ENCODE measurements at places on chromosomes 2 and 18.

GRCh38 chr2:33272001-33272400 lies 204.4 kb upstream of the RASGRP3 start:
- no peak for DNase-seq

DNA sequence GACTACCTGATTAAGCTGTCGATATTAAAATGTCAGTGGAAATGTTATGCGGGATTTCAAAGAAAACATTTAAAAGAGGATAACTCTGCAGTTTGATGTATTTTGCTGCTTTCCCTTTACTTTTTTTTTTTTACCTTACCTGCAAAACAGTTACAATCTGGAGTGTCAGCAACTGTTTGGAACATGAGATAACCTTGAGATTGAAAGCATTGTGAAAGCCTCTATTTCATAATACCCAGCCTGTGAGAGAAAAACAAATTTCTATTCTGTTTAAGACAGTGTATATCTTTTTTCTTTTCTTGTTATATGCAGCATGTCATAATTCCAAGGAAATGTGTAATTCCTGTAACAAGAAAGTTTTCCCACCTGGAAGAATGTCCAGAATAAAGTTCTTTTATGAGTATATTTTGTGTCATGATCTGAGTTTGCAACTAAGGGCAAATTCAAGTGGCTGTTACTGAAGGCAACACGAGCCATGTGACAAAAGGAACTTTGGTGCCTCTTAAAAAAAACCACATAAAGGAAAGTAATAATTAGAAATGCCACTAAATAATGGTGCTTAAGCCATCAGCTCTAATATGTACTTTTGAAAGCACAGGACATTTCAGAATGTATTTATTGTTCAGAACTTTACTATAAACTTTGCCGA lies 297.0 kb upstream of the DSEL start:
- DNase-seq: no peak

DNA sequence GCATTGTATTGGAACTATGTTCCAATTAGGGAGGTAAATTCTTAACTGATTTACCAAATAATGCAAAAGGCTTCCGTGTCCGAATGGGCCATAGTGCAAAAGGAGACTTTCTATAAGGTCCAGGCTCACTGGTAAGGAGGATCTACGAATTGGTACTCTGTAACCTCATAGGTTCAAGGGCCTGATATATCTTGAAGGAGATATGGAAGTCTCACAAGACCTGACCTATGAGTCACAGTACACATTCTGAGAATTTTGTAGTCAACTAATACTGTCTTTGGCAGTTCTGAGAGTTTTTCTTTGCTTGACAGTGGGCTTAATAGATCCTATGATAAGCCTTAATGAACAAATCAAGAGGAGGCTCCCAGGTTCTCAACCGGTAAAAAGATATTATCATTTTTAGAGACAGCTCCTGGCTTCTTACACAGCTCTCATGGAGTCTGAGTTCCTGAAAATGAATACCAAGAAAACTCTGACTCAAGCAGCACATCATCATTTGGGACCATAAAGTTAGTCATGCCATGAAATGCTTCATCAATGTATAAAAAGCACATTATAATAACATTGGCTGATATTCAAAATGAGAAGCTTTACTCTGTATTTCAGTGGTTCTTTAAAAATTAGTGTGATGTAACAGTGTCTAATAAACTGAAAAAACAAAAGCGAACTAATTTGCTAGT lies 1275.2 kb upstream of the CRIM1 start:
- no peak for DNase-seq

DNA sequence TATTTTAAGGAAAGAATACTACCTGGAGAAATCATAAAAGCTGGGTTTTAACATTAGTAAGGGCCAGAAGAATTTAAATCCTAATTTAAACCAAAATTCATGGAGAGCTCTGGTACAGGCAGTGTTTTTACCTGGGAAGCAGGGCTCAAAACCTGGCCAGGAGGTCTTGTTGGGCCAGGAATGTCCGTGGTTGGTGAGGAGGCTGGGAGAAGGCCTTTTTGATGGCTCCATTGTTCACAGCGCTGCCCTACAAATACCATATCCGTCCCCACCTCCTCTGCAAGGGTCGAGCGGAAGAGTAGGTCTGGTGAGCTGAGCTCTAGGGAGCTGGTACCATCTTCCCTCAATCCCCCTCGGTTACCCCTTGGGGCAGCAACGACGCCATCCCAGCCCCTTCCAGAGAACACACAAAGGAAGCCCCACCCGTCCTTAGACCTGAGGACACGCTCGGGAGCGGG lies 10.9 kb upstream of the HOXD1 start:
- no peak for DNase-seq

DNA sequence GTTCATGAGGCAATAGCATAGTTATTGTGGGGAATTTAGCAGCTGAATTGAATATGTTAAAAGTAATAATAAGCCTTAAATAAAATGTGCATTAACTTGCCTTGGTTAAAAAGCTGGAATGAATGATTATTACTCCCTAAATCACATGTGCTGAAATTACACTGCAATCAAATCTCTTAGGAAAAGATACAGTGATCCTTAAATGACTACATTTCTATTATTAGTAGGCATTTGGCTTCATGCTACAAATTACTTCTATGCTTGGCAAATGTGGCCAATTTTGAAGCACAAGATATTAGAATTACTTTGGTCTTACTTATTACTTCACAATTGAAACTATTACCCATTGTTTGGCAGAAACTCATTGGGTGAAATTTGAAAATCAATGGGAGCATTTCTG lies 5.4 kb downstream of the RND3 start:
- DNase-seq: no peak

- no peak for DNase-seq
Observed at GRCh38 chr2:235080101-235080500, 128.3 kb downstream of the SH3BP4 start.

GRCh38 chr18:63848159-63848558 lies 39.3 kb upstream of the SERPINB2 start:
- peak; percentile 66 for DNase-seq

DNA sequence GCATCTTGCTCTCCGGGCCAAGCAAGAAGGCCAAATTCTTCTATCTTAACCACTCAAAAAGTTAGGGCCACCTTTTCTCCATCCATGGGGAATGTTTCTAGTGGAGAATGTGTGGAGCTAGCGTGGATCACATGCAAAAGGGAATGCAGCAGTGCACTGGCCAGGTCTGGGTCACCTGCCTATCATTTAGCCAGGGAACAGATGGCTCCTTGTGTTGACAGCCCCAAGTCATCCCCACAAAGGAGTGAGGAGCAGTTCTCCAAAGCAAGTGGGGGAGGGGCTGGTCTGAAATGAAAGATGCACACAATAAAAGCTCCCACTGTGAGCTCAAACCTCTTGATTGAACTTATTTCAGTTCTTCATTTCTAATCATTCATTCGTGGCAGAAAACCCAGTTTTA lies 19.1 kb downstream of the EPB41L3 start:
- DNase-seq: no peak

GRCh38 chr2:45765007-45765727 lies 113.7 kb downstream of the PRKCE start:
- peak; percentile 84 for DNase-seq

- DNase-seq: no peak
Observed at GRCh38 chr2:6358985-6359384, 506.7 kb downstream of the CMPK2 start.

GRCh38 chr2:36541891-36542595 lies 55.9 kb downstream of the FEZ2 start:
- no peak for DNase-seq

DNA sequence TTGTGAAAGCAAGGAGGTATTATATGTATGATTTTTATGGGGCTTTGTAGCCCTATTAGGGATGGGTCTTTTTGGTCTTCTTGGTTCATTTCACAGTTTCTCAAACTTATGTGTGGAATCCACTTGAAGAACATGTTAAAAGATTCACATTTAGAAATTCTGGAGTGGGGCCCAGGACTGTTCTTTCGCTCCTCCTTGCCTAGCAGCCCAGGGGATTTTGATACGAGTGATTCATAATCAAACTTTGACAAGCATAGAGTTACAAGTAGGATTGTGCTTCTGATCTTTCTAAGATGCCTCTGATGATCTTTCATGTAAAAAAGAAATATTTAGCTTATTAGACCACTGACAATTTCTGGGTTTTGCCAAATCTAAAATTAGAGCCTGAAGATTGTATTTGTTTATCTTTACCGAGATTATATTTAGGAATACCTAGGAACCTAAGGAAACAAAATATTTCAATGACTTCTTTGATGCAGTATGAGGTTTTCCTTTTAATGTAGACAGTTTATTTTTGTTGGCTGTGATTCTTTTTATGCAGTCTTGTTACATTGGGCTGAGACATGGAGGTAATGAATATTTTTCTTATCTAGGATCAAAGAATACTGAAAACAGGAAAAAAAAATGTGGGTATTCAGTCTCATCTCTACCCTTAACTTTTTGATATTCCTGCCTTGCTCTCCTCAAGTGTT lies 324.0 kb downstream of the PARD3B start:
- DNase-seq: no peak

- no peak for DNase-seq
Observed at GRCh38 chr18:11147371-11147951, 1.9 kb downstream of the PIEZO2 start.

GRCh38 chr2:135775420-135775819 lies 33.8 kb downstream of the UBXN4 start:
- DNase-seq: no peak

DNA sequence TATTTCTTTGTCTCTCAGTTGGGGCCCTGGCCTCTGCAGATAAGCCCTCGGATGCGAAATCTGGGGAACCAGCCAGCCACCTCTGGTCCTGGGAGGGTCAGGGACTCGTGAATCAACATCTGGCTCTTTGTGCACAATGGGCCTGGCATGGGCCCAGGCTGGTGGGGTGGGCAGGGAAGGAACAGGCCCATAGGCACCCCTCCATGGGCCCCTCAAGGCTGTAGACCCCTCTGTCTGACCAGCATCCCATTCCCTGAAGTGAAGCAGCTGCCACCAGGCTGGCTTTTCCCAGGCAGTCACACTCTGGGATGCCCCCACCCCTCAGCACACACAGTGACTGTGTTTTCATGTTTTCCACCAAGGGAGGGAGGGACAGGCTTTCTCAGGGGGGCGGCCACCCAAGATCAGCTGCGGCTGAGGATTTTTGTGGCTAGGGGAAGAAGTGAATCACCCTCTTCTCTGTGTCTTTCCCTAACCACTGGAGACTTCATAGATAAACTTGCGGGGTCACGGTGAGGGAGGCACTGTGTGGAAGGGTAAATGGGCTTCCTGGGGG lies 166.0 kb downstream of the AGAP1 start:
- DNase-seq: no peak

- peak; percentile 15 for DNase-seq
Observed at GRCh38 chr2:238720232-238720672, 127.6 kb upstream of the TWIST2 start.

- no peak for DNase-seq
Observed at GRCh38 chr2:172430678-172431077, 3.3 kb downstream of the ITGA6 start.

DNA sequence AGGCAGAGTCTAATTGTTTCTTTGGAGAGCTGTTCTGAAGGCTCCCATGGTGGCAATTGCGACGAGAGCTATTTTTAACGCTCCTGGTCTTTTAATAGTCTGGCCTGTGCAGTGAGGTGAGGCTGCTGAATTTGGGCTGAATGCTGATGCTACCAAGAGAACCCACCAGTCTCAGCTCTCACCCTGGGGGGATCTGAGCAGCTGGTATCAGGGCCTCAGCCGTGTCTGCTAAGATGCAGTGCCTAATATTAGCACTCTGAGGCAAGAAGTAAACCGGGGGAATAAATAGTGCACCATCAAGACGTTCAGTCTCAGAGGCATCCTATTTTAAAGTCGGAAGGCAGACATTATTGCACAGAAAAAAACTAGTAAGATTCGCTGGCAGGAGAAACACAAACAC lies 214.8 kb upstream of the PID1 start:
- no peak for DNase-seq

GRCh38 chr18:44945888-44946401 lies 265.3 kb downstream of the SETBP1 start:
- no peak for DNase-seq

DNA sequence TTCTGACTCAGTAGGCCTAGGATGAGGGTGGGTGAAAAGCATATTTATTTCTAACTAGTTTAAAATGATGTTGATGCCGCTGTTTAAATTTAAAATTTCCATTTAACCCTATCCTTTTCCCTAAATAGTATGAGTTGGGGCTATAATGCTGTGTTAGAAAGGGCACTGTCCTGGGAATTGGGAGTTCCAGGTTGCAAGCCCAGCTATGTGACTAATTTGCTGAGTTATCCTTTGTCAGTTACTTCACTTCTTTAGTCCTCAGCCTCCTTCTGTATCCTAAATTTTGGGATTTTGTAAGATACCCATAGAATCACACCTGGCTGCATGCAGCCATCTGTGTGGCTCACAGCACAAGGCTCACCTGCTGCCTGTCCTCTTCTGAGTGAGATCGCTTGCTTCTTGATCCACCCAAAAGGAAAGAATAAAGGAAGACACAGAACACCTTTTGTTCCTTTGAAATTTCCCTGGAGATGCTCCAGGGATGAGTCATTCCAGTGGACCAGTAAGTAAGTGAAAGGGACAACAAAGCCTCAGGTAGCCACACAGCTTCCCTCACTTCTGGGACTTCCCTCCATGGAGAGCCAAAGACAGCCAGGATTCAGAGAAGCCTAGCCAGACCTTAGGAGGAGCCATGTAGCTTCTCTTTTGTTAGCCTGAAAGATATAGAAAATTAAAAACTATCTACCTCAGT lies 97.2 kb downstream of the DTNA start:
- no peak for DNase-seq

DNA sequence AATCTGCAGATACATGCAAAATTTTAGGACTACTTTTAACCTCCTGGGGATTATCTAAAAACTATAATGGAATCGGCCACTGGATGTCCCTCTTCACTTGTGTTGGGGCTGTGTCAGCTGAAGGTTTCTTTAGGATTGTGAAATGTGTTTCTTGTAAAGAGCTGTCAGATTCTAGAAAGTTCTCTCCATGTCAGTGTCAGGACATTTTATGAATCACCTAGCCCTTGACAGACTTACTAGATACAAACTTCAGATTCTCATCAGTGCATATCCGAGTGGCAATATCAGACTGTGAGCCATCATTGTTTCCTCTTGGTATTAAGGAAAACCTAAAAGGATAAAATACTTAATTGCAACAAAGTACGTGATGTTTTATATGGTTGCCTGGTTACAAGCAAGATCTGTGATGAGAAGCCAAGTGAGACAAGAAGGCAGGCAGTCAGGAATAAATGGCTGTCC lies 107.3 kb downstream of the CPS1 start:
- DNase-seq: peak; percentile 29

DNA sequence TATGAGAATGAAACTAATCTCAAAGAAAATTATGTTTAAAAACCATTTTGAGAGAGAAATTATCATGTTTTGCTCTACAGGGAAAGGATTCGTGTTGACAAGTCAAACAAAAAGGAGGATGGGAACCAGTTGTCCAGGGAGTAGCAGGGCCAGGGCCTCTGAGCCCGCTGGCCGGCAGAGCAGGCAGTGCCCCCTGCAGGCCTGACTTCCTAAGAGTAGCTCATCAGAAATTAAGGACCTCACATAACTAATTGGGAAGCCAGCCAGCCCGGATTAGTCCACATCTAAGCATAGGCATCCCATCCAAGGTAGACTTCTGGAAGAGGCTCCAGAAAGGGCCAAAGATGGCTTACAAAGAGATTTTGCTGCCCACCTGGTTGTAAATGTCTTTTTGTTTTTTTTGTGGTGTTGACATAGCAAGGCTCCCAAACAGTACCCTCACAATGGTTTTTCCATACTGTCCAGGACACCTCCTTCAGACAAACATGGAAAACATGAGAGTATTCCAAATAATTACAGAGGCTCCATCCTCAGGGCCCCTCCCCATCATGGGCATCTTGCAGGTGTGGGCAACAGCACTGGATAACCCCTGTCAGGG lies 241.2 kb upstream of the TANK start:
- DNase-seq: peak; percentile 49

GRCh38 chr18:13376841-13377351 lies 158.3 kb downstream of the LDLRAD4 start:
- no peak for DNase-seq

- DNase-seq: no peak
Observed at GRCh38 chr2:122843503-122843902, 1088.1 kb downstream of the TSN start.

Data from AML-193 (cell line).